T-helper 9 cell (primary cell): ENCODE measurements at places on chromosomes 2 and 18.

GRCh38 chr2:230052299-230052698, 16.4 kb downstream of the SLC16A14 start:
- no peak for DNase-seq

GRCh38 chr18:57389271-57389670, 36.9 kb downstream of the ST8SIA3 start:
- no peak for DNase-seq

DNA sequence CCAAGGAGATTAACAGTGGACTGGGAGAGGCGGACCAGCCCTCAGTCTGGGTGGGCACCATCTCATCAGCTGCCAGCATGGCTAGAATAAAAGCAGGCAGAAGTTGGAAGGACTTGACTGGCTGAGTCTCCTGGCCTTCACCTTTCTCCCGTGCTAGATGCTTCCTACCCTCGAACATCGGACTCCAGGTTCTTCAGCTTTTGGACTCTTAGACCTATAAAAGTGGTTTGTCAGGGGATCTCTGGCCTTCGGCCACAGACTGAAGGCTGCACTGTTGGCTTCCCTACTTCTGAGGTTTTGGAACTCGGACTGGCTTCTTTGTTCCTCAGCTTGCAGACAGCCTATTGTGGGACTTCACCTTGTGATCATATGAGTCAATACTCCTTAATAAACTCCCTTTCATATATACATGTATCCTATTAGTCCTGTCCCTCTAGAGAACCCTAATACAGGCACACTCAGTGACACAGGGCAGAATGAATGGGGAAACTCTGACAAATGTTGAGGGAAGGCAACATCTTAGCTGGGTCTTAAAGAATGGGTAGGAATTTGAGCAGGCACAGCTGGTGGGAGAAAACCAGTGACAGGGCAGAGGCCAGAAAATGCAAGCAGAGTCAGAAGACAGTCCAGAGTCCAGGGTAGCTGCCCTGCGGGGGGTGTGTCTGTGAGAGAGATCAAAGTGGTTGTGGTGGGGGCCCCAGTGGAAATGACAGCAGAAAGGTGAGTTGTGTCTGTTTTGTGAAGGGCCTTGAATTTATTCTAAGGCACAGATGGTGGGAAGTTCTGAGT, 108.1 kb upstream of the CD302 start:
- no peak for DNase-seq

DNA sequence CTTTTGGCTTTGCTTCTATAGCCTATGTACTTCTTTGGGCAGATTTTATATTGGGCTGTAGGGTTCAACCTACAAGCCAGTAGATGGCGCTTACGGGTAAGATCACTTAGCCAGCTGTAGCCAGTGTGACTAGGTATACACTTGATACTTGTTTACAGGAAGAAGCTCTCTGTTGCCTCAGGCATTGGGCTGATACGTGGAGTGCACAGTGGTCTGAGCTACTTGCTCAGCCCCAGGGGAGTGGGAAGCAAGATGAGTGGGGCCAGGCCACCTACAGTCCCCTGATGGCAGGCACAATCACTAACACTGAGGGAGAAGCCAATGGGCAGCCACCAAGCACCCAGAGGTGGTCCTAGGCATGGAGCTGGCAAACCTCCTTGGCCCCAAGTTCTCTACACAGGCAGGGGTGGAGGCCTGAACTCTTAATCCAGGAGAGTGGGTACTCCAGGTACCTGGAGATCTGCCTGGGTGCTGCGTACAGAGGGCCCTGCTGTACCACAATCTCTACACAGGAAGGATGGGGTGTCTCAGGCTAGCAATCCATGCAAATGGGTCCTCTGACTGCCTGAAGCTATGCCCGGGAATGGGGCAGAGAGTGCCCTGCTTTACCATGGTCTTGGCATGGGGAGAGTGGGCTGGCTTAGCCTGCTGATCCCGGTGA, 122.2 kb downstream of the NCOA1 start:
- DNase-seq, result no peak

DNA sequence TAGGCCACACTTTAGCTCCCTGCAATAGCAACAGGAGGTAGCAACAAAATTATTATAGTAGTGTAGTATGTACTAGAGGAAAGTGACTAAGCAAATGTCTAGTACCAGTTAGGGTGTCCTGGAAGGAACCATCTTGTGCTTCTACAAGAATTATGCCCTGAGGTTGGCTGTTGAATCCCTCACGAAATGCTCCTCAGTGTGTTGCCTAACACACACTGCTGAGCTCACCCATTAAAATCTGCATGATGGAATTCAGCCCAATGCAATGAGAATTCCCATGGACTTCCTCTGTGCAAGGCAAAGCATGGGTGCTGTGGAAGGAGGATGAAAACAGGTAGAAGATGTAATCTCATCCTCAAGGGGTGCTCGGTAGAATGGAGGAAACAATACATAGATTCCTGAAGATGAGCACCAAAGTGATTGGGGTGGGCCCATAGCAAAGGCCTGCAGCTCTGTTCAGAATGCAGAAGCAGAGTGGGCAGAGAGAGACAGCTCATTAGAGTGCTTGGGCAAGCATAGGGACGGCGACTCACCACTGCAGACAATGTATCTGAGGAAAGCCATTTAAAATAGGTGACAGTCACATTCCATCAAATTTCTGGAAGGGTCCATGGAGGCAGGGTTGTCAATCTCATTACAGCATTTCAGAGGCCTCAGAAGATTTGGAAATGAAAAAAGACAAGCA, 1.2 kb upstream of the UGT1A7 start:
- no peak for DNase-seq

- no peak for DNase-seq
These were observed 210.5 kb upstream of the DPP10 start for GRCh38 chr2:114231921-114232320.

- no peak for DNase-seq
These were observed 12.1 kb downstream of the DOCK10 start for GRCh38 chr2:225030203-225030602.

DNA sequence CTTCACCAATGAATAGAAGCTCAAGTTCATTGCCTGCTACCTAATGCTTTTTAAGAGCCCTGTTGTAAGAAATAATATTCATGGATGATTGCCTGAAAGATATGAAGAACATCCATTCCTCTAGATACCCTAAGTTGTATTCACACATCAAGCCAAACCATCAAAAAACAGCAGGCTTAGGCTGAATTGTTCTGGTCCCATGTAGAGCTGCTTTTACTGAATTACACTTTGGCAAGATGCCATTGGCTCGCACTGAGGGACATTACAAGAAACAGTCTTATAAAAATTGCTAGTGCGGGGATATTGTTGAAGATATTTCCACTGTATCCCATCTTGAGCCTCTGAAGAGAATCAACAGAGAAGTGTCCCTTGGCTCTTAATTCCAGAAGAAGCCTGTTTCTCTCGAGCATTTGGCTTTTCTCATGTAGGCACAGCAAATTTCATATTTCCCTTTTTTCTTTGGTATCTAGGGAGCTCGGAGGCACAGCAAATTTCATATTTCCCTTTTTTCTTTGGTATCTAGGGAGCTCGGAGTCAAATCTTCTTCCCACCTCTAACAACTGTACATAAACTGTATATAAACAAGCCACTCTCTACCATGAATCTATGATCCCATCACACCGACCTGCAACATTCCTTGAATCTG, 107.5 kb downstream of the COLEC12 start:
- DNase-seq, result no peak

DNA sequence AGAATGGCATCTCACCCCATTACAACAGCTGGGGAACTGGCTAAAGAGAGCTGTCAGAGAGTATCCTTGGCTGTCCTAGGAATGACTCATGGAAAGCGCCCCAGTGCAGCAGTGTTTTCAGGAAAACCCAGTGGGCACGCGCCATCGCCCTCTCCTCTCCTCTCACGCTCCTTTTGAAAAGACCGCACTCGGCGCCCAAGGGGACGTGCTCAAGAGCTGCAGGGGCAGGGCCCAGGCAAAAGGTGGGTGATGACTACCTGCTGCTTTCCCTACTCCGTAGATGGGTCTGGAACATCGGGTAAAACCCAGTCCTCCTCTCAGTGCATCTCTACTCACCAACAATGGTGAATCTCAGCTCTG, 68.1 kb downstream of the EMILIN2 start:
- DNase-seq, result no peak
